ENCODE measurements at places on chromosomes 11 and 22. TPM values are rescaled to one million over a fixed set of nuclear protein-coding genes. Genes with fewer than 3 reads are reported as not detected.

DNA sequence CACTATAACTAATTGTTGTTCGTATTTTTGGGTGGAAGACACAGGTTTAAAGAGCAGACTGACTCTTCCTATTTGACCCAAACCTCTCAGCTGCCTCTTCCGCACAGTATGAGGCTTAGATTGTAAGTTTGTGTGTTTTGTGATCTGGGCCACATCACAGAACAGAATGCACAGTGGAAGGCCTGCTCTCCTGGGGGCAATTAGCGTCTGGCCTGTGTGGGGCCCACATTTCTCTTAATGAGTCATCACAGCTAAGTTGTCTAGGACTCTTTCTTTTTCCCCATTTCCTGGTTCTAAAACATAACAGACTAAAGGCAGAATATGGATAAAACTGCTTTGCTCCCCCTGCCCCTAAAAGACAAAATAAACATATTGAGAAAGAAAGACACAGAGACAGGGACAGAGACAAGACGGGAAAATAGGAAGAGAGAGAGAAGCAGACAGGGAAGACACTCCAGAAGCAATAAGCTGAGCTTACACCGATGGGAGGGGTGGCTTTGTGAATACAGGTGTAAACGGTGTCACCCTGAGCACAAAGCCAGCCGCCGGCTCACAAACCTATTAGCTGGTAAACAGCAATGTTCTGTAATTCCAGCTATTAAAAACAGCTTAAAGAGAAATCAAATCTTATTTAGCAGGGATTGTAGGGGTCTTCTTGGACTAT is 127.4 kb upstream of the OPCML start:
- DNase-seq: no peak

Gene GP1BB
- 0.95 TPM for polyA plus RNA-seq

- DNase-seq: no peak
These were observed 54.0 kb downstream of the C11orf58 start for GRCh38 chr11:16792426-16792825.

DNA sequence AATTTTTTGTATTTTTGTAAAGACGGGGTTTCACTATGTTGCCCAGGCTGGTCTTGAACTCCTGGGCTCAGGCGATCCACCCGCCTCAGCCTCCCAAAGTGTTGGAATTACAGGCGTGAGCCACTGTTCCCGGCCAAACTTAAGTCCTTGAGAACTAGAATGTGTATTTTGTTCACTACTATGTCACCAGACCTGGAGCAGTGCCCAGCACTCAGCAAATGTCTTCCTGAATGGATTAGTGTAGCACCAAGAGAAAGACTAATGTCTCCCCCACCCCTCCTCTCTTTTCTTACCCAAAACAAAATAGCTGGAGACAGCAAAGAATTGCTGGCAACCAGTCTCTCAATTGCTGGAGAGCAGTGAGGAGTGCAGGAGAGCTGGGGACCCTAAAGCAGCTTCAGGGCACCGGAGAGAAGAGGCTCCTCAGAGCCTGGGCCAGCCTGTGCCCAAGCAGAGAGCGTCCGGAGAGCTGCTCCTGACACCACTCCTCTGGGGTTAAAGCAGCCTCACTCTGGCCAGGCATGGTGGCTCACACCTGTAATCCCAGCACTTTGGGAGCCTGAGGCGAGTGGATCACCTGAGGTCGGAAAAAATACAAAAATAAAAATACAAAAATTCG is 14.9 kb downstream of the SLC25A18 start:
- no peak for DNase-seq

DNA sequence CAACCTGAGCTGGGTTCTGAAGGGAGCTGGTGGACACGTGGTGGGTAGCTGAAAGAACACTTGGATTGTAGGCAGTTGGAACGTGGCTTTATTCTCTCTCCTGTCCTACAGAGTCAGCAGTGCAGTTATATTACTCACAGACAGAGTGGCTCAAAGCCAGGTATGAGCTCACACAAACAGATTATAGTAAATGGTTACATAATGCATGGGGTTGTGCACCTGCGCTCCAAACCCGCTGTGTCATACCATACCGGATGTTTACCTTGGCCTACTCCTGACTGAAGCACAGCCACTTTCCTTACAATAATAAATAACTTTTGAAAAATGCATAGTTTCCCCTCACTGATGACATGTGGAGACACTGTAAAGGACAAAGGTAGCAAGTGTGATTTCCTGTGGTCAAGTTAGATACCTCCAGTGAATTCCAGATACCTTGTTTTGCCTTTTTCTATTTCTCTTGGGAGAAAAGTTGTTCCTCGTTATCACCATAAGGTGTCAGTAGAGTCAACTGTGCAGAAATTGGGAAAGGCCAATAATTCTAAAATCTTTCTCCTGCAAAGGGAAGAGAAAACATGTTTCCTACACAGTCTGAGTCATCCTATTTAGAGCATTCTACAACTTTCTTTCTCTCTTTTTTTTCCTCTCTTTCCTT is 13.5 kb downstream of the MS4A6A start:
- no peak for DNase-seq

- no peak for DNase-seq
These were observed 6.0 kb downstream of the PACSIN2 start for GRCh38 chr22:43008921-43009320.

- DNase-seq: no peak
These were observed 262.8 kb downstream of the BRD1 start for GRCh38 chr22:49564666-49565515.

Gene SLC35C1
- 7.6 TPM for polyA plus RNA-seq

DNA sequence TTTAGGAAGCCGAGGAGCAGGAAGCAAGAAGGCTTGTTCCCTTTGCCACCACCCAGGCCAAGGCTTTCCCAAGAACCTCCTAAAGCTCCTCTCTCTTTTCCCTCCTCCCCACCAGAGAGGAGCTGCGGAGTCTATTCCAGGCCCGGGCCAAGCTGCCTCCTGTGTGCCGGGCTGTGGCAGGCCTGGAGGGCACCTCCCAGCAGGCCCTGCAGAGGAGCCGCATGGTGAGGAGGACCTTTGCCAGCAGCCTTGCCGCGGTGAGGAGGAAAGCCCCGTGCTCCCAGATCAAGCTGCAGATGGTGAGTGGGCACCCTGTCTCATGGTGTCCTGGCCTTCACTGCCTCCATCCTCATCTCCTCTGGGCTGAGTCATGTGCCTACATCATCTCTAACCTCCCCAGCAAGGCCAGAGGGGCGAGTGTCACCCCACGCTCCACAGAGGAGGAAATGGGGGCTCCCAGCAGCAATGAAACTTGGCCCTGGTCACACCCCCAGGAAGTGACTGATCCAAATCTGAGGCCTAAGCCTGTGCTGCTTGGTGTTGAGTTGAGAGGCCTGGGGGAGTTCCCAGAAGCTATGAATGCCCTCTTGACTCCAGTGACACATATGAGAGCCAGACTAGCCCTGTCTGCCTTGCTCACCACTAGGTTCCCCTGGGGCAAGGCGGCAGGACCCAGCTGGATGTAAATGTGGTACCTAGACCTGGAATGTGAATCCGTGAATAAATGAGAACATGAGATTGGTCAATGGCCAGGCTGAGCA is 104.2 kb downstream of the MYO18B start:
- DNase-seq: no peak

GRCh38 chr11:125292100-125292499 is 127.5 kb downstream of the PKNOX2 start:
- no peak for DNase-seq

GRCh38 chr11:73547706-73548595 is 50.0 kb downstream of the FAM168A start:
- no peak for DNase-seq

DNA sequence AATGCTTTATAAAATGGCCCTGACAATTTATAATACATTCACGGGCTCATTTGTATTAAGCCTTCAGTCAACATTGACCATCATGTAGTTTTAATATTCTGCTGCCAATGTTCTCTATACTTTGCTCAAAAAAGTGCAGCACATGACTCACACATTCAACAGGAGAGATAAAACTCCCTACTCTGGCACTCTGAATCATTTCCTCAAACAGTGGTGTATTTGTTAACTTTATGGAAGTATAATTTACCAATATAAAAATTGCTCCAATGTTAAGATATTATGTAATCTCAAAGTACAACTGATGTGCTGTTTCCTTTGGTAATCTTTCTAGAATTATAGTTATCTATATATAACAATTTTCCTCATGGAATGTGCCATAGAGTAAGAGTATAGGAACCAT is 39.9 kb downstream of the MAML2 start:
- no peak for DNase-seq

Gene MS4A18
- not detected for polyA plus RNA-seq

- DNase-seq: no peak
These were observed 28.1 kb downstream of the TENM4 start for GRCh38 chr11:79412761-79413160.

Gene SMIM35
- 1.1 TPM for polyA plus RNA-seq

Gene LRRC74B
- polyA plus RNA-seq: not detected

DNA sequence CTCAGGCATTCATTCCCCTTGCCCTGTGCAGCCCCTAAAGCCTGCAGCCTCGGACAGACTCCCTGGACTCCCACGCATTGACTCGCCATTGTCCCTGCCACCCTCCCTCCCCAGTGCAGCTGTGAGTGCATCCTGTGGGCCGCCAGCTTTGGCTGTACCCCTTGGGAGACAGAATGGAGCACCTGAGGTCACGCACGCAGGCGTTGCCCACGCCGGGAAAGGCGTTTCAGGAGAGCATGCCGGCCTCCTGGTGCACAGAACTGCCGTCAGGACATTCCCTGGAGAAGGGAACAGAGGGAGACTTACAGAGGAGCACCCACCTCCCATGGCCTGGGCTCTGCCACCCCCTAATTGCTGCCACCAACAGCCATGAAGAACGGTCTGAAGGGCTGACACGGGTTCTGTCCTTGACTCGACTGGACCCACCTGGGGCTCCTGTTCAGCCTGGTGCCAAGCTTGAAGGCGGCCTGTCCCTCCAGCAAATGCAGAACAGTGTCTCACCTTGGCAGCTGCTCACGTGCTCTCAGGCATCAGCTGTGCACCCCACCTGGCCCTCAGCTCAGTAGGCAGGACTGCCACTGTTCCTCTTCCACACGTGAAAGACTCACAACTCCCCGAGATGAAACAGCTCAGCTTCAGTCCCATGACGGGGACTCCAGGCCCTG is 503.8 kb downstream of the BRD1 start:
- DNase-seq: no peak

DNA sequence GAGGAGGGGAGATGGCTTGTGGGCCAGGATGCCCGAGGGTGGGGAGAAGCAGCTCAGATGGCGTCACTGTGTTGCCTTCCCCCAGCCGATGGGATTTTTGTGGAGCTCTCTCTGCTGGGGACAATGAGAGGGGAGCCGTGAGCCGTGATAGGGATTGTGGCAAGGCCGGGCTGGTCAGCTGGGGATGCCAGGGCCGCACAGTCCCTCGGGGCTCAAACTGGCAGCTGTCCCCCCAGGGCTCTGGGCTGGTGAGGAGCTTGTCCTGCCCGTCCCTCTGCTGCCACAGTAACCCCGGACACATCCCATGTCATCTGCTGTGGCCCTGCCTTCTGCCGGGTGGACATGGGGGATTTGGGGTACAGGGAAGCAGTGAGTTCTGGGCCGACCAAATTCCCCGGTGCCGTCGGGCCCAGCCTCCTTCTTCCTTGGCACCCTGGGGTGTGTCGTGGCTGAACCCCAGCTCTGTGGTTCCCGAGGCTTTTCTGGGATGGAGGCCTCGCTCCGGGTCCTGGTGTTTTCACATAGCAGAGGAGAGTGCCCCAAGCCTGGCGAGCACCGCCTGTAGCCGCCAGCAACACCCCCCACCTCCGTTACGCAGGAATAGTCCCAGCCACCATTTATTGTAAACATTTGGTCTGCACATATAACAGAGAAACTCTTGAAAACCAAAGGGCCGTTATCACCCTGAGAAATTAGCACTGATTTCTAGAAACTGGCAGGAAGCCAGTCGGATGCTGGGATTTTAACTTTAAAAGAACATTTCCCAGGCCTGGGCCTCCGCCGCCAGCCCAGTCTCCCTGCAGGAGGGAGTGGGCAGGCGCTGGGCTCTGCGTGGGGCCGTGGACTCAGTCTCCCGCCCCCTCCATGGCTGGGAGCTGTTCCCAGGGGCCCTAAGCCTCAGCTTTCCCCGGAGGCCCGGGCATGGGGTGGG is 9.9 kb downstream of the BRSK2 start:
- no peak for DNase-seq

DNA sequence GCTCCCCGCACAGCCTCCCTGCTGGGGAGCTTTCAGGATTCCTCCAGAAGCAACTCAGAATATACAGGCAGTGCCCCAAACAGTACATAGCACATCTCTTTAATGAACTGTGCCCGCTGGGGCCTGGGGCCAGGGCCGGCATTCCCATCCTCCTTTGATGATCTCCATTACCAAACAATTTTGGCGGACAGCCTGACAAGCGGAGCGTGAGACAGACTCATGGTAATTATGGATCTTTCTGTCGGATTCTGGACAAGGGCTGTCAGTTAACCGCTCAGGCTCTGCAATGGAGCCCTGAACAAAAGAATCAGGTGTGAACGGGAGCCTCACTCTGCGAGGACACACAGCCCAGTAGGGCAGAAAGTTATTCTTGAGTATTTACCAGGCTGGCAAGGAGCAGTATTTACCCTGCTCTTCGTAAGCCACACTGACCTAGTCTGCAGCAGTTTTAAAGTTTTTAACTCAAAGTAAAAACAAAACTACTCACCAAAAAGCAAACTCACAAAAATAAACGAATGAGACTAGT is 174.0 kb downstream of the TBC1D22A start:
- DNase-seq: no peak

Gene BIK
- polyA plus RNA-seq: 1.6 TPM

GRCh38 chr11:2214527-2215229 is 43.1 kb upstream of the TH start:
- no peak for DNase-seq

- DNase-seq: no peak
These were observed 39.3 kb downstream of the KREMEN1 start for GRCh38 chr22:29112121-29112520.

DNA sequence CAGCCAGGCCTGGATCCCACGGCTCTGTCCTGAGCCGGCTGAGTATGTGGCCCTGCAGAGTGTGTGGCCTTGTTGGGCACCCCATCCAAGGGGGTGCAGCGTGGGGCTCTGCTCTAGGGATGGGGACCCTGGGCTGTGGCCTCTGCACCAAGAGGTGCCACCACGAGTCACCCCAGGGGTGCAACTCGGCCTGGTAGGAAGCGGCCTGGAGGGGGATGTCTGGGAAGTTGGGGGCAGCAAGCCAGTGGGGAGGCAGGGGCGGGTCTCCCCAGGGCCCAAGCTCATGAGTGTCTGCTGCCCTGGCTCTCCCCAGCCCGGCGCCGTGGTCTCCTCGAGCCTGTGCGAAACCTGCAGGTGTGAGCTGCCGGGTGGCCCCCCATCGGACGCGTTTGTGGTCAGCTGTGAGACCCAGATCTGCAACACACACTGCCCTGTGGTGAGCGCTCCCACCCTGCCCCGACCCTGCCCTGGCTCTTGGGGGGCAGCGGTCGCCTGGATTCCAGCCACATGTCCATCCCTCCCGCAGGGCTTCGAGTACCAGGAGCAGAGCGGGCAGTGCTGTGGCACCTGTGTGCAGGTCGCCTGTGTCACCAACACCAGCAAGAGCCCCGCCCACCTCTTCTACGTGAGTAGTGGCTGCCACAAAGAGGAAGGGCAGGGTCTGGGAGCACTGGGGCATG is 24.2 kb upstream of the MUC5B start:
- no peak for DNase-seq

DNA sequence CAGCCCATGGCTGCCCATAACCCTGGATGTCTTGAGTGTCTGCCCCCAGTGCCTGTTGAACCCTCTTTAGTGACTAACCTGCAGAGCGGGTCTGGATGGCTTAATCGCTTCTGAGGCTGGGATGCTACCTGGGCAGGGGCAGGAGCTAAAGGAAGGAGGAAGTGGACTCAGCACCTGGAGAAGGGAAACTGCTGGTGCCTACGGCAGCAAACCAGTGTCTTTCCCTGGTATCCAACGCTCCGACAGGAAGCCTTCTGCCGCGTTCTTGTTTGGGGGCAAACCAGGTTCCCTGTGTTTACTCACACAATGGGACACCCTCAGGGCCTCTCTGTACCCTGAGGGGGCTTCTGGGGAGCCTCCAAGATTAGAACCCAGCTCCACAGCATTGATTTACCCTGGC is 38.1 kb upstream of the B3GAT1 start:
- no peak for DNase-seq

Gene SYCE3
- polyA plus RNA-seq: not detected

All from immature natural killer cell (primary cell).